ENCODE measurements at places on chromosomes 12 and 14.

DNA sequence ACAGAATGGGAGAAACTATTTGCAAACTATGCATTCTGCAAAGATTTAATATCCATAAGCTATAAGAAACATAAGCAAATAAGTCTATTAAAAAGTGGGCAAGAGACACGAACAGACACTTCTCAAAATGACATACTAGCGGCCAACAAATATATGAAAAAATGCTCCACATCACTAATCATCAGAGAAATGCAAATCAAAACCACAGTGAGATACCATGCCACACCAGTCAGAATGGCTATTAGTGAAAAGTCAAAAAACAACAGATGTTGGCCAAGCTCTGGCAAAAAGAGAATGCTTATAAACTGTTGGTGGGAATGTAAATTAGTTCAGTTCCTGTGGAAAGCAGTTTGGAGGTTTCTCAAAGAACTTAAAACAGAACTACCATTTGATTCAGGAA lies 121.3 kb downstream of the KCNMB4 start:
- DNase-seq: peak; percentile 2

GRCh38 chr12:89833337-89834252 lies 125.0 kb upstream of the ATP2B1 start:
- no peak for DNase-seq

GRCh38 chr12:69047990-69048389 lies 115.0 kb upstream of the CPM start:
- no peak for DNase-seq

GRCh38 chr12:118424884-118425283 lies 48.5 kb downstream of the SUDS3 start:
- DNase-seq: no peak

DNA sequence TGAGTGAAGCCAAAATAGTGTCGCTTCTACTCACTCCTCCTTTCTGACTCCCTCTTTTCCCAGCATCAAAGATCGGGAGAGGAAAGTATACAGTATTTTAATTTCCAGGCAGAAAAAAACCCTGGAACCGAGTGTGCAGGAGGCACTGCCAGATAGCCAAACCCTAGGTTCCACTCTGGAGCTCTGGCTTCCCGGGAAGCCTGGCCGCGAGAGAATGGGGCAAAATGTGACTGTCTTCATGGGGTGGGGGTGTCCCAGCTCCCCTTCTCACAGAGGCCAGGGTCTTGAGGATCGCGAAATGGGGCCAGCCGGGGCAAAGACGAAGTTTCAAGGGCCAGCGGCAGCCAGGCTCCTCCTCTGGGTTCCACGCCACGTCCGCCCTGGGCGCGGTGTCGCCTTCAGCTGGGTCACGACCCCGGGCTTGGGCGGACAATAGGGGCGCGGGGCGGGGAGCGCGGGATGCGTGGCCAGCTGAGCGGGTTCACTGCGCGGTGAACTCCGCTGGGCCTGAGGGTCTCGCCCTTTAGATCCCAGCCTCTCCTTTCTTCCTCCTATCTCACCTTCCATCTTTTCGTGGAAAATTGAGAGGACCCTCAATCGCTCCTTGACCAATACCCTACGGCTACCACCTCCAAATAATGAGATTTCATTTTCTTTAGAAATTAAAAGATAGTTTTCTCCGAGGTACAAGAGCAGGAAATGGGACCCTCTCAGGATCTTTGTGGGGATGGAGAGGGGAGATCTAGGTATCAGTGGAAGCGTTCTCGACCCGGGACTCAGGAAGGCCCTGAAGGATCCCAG lies 6.7 kb downstream of the HOXC4 start:
- DNase-seq: no peak

DNA sequence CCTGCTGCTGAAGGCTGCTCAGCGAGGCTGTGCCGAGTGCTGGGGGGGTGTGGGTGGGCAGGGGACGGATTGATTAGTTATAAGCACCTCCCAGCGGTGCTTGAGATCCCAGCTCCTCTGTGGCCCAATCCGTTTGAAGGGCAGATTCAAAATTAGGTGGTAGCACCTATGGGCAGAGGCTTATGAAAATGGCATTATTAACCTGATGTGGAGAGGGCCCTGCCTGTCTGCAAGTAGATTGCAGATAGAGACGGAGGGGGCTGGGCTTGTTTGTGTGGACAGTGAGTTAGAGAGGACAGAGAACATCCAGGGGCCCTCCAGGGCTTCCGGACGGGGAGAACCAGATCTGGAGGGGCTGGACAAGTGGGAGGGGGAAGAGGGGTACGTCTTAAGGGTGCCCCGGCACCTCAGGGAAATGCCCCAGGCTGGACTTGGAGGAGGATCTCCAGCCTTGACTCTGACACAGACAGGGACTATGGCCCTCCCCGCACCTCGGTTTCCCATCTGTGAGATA lies at the start of gene RTL1:
RTL1 (minus strand) TSS at position 51 of the 514 bp plus-strand sequence. CDS start 18,934 bp downstream, outside the sequence.
- DNase-seq: no peak

- peak; percentile 4 for DNase-seq
Measured at GRCh38 chr14:88013750-88014349, 8.9 kb downstream of the GPR65 start.

DNA sequence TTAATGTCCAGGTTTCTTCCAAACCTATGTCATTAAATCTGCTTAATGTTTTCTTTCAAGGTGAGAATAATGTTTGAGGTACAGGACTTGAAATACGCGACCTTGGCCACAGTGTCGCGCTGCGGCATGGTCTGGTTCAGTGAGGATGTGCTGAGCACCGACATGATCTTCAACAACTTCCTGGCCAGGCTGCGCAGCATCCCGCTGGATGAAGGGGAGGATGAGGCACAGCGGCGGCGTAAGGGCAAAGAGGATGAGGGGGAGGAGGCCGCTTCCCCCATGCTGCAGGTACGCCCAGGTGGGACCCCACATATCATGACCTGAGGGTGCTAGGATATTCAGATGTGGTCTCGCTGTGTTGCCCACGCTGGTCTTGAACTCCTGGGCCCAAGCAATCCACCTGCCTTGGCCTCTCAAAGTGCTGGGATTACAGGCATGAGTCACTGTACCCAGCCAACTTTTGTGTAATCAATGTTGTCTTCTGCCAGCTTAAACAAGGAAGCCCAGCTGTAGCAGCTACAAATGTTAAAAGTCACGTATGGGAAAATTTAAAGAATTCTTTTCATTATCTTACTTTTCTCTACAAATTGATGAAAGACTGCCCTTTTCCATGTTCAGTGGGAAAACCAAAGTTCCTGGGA lies 50.8 kb downstream of the DYNC1H1 start:
- DNase-seq: no peak

GRCh38 chr12:104834607-104835006 lies 123.5 kb downstream of the SLC41A2 start:
- DNase-seq: no peak

DNA sequence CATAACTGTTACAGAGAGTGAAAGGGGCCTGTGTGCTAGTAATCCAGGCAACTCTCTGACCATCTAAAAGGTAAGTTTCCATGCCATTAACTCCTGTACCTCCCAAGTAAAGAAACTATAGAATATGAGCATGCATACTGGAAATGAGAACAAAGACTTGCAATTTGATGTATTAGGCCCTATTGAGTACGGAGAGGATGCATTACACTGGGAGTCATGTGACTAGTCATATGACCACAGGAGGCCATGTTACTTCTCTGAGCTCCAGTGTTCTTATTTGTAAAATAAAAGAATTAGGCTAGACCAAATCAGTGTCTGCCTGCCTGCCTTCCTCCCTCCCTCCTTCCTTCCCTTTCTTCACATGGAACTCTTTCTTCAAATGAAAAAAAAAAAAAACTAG lies 440.1 kb upstream of the CCDC196 start:
- DNase-seq: no peak

- no peak for DNase-seq
Measured at GRCh38 chr12:50187084-50187900, 20.1 kb upstream of the CERS5 start.
